Retinal pigment epithelial cell (primary cell): ENCODE measurements at places on chromosomes 2 and 18.

GRCh38 chr2:163657281-163657656 lies 78.5 kb downstream of the FIGN start:
- DNase-seq = peak; percentile 47

- no peak for DNase-seq
Observed at GRCh38 chr18:45218436-45218835, 396.8 kb upstream of the SLC14A2 start.

DNA sequence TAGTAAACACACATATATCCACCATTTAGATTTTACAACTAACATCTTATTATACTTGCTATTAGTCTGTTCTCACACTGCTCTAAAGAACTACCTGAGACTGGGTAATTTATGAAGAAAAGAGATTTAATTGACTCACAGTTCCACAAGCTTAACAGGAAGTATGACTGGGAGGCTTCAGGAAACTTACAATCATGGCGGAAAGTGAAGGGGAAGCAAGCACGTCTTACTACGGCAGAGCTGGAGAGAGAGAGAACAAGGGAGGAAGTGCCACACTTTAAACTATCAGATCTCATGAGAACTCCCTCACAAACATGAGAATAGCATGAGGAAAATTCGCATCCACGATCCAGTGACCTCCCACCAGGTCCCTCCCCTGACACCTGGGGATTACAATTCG lies 240.7 kb downstream of the CAMKMT start:
- no peak for DNase-seq

- DNase-seq = no peak
Observed at GRCh38 chr18:42514512-42514911, 559.5 kb downstream of the PIK3C3 start.

DNA sequence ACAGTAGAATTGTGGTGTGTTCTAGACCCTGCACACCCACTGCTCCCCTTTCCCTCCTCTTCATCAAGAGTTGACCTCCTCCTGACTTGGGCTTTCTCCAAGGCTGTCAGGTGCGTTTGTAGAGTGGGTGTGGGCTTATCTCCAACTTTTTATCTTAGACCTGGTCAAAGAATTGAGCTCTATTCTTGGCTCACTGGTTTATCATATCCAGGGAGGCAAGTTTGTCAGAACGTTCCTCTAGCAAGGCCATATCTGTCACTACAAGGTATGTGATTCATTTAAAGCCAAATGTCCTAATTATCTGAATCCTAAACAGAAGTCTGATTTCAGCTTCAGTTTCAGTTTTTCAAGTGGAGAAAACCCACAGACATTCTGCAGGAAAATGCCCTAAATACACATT lies 117.1 kb upstream of the MGAT5 start:
- no peak for DNase-seq

DNA sequence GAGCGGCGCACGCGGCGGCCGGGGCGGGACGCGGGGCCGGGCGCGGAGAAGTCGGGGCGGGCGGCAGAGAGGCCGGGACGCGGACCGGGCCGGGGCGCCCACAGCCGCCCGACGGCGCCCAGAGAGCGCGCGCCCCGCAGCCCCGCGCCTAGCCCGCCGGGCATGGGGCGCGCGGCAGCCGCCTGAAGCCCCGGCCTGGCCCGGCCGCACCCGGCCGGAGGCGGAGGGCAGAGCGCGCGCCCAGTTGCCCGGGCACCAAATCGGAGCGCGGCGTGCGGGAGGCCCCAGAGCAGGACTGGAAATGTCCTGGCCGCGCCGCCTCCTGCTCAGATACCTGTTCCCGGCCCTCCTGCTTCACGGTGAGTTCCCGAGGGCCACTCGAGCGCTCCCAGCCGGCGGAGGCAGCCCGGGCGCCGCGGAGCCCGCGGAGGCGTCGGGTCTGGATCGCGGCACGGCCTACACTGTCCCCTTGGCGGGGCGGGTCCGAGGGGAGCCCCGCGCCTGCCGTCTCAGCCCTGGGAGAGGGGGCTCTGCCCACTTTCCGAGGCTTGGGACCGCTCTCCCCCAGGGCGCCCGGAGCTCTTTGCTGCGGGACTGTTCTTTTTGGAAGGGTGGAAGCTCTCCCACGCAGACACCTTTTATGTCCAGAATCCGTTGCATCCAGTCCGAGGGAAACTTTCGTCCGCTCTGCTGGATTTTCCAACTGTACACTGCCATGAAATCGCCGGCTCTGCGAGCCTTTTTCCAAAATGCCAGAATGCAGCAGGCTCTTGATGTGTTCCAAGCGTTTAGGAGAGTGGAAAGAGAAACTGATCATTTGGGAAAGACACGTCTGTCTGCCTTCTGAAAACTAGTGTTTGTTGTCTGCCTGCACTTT lies 484 bp downstream of the APCDD1 start:
- no peak for DNase-seq

GRCh38 chr2:43798300-43798699 lies 24.5 kb downstream of the DYNC2LI1 start:
- DNase-seq = no peak
